ENCODE measurements at places on chromosomes 3 and 15.

DNA sequence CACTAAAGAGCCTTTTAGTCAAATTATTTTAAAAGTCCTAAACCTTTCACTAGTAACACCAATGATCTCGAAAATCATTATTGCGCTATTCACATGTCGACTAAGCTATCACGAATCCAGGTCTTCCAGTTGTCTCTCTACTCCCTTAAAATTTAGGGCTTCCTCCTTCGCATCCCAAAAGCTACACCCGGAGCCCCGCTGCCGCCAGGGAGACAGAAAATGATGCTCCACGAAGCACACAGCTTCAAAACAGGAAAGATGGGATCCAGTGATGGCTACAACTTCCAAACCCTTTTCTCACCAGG, 253 bp downstream of the IFT80 start:
- no peak for DNase-seq

GRCh38 chr3:153293265-153293664, 131.2 kb downstream of the RAP2B start:
- no peak for DNase-seq

DNA sequence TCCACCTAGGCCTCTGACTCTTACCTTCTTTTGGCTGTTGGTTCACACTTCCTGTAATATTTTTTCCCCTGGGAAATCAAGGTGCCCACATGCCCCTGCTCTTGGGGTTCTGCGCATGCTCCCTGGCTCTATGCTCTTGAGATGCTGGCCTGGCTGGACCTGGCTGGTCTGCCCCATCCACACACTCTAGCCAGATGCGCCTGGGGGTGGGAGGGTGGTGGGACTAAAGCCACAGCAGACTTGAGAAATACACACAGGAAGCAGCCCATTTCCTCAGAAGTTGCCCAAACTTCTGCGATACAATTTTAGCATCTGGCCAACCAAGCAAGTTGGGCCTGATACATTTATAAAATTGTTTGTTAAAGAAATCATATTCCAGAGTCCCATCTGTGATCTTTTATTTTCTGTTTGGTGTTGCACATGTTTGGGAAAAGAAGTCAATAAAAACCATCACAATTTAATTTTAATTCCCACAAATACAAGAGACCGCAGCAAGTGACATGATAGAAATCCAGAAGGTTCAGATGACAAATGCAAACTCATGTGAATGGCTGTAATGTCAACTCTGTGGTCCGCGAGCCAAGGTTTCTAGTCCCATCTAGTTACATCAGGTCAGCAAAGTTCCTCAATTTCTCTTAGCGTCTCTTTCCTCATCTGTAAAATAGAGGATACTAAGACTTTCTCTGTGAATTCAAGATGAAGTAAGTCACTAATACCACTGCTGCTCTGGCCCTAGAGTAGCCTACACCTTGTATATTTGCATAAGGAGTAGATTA, 55.9 kb upstream of the MEF2A start:
- DNase-seq = no peak

GRCh38 chr3:81437683-81438082, 323.8 kb downstream of the GBE1 start:
- DNase-seq = no peak

DNA sequence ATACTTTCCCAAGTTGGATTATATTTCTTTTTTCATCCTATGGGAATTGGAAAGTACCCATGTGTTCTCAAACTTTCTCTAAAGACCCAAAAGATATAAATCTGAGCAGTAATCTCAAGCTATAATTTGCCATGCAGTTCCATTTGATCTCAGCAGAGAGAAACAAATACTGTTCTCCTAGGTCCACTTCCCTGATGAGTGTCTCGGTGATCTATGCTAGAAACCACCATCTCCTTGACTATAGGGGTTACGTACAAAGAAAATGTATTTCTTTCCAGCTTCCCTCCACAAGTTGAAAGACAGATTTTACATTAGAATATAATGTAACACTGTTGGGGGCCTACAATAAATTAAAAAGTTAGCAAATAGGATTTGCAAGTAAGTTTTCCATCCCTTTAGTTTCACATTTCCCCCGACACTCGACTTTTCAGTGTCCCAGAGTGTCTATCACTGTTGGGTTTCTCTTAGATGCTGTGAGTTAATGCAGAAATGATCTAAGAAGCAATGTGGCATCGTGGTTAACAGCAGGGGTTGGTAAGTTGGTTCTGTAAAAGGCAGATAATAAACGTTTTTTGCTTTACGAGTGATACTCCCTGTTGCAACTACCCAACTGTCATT, 465.1 kb upstream of the CFAP20DC start:
- no peak for DNase-seq

DNA sequence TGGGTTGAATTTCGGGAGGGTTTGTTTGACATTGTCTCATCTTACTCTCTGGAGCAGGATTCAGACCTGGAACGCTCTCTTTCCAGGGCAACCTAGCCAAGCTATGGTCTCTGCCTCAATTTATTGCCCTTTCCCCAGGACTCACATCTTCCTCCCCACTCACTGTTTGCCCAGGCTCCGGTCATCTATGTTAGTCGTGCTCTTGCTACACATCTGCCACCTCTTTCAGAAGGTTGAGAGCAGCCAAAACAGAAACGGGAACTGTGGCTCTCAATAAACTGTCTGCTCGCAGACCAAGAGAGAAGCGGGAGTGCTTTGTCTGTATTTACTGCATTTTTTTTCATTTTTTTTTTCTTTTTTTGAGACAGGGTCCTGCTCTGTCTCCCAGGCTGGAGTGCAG, 81.6 kb downstream of the ST6GAL1 start:
- DNase-seq = no peak

DNA sequence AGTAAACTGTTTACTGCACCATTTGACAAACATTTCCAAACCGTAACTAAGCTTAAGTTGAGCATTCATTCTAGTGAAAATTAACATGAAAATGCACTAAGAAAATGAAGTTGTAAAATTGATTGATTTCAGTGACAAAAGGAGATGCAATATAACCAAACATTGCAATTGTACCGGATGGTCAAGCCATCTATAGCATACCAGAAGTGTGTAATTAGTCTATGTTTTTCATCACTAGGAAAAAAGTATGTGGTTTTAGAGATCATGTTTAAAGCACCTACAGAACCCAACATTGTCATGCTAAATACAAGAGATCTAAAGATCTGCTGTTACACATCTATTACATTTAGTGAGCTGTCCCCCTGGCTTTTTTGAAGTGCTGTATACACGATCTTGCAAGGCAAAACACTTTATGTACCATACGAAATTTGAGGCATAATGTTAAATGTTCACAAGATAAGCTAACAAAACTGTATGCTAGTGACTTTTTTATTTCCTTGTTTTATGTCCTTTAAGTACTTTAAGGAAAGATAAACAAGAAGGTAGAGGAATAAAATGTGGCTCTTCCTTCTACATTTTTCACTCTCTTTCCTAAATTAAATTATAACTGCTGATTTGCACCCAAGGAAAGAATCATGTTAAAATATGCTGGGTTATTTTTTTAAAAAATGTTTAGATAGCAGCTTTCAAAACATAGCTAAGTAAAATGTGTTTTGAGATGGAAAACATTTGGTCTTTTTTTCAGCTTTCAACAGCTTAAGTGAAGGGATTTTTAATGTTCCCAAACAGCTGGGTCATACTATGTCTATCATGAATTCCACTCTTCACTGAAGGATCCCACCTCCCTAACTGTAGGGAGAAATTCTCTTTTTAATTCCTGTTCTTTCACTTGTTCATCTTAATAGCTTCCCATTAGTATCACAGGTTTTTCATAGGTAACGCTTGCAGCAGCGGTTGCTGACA, 498.0 kb downstream of the MECOM start:
- DNase-seq = no peak

- no peak for DNase-seq
Measured at GRCh38 chr3:157793745-157794144, 290.5 kb upstream of the VEPH1 start.

DNA sequence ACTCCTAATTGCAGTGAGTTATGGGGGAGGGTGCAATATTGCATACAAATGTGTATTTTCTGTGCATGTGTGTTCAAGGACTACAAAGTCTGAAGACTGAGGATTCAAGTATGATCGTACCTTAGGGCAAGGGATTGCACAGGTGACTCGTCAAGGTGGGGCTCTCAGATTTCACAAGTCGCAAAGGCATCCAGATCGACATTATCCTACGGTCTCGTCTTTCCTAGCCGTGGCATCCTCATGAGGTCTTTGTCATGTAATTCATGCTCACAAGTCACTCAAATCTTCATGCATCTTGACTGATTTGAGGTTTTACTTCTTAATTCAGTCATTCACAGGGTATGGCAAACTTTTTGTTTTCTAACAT, 191.4 kb upstream of the HES1 start:
- DNase-seq = no peak

GRCh38 chr15:41416128-41416741, 660 bp upstream of the RTF1 start:
- DNase-seq = no peak

GRCh38 chr15:71914092-71914491, 103.7 kb downstream of the NR2E3 start:
- no peak for DNase-seq

- no peak for DNase-seq
Measured at GRCh38 chr3:186330772-186331460, 31.1 kb downstream of the DGKG start.

DNA sequence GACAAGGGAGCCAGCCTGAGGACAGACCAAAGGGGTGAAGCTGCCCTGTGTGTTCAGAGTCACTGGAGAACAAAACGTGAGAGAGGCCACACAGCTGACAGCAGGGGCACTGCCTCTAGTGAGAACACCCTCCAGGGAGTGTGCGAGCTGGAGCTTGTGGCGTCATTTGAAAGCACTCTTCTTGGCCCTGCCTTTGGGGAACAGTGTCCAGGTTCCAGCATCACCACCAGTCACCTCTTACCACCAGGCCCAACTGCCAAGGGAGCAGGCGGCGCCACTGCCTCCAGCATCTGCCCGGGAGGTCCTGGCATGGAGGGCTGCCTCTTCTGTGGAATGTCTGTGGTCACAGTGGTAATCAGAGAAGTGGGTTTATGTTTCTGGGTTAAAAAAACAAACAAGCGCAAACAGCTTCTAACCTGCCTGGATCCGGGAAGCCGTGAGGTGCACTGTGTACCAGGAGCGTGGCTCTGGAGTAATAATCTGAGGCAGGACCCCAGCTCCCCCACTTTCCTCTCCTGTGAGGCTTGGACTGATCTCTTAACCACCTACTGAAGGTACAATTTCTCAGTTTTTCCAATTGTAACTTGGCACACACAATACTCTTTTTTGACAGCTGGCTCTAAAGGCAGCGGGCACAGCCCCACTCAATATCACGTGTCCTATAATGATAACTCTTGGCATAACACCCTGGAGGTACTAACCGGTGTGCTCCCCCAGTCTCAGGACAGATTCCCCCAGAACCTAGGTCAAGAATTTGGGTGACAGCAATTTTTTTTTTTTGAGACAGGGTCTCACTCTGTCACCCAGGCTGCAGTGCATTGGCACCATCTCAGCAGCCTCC, 32.2 kb upstream of the CDCP1 start:
- DNase-seq = no peak

DNA sequence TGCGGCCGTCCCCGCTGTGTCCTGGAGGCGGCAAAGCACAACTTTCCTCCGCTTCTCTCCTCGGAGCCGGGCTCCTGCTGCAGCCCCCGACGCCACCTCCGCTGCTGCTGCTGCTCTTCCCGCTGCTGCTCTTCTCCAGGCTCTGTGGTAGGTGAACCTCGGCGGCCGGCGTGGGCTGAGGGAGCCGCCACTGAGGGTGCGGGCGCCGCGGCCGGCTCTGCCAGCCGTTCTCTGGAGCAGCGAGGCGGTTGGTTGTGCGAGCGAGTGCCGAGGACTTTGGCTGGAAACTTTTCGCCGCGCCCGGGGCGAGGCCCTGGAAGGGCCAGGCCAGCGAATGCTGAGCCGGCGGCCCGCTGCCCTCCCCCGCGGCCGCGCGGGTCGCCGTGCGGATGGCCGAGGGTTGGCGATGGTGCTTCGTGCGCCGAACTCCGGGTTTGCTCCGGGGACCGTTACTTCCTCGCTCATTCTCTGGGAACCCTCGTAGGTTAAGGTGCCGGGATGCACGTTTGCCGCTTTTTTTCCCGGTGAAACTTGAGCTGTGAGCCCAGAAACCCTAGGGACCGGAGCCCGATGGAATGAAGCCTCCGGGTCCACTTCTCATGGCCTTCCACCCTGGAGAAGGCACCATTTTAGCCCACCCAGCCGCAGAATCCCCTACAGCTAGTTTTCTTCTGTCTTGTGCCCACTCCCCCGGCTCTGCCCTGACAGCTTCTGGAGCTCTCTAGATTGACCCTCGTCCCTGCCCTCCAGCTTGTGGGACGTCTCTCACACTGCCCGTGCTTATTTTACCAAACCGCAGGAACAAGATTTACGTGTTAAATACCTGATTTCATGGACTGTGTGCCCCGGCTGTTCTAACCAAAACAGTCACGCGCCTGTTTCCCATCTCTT, 660 bp downstream of the NECTIN3 start:
- DNase-seq = no peak

- DNase-seq = no peak
Measured at GRCh38 chr15:58501636-58502188, 69.9 kb downstream of the LIPC start.

GRCh38 chr3:155173771-155174170, 93.7 kb downstream of the MME start:
- no peak for DNase-seq

GRCh38 chr15:71252740-71253047, 137.4 kb downstream of the THSD4 start:
- no peak for DNase-seq

DNA sequence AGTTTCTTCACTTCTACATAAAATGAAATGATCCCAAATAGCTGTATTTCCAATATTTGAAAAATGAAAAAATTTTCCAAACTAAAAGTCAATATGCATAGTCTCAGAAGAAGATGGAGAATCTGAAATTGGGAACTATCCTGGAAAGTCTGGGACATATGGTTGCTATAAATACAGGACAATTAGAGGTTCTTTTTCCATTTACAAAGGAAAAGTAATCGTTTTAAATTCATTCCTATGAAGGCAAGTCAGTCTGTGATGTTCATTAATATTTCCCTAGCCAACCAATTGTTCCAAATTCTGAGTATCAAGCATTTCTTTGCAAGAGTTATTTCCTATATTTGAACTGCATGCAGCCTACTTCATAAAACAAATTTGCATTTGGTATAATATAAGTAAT, 102.2 kb downstream of the NEDD4 start:
- no peak for DNase-seq

- peak; percentile 79 for DNase-seq
Measured at GRCh38 chr3:184005941-184006507, 11.7 kb downstream of the ABCC5 start.

DNA sequence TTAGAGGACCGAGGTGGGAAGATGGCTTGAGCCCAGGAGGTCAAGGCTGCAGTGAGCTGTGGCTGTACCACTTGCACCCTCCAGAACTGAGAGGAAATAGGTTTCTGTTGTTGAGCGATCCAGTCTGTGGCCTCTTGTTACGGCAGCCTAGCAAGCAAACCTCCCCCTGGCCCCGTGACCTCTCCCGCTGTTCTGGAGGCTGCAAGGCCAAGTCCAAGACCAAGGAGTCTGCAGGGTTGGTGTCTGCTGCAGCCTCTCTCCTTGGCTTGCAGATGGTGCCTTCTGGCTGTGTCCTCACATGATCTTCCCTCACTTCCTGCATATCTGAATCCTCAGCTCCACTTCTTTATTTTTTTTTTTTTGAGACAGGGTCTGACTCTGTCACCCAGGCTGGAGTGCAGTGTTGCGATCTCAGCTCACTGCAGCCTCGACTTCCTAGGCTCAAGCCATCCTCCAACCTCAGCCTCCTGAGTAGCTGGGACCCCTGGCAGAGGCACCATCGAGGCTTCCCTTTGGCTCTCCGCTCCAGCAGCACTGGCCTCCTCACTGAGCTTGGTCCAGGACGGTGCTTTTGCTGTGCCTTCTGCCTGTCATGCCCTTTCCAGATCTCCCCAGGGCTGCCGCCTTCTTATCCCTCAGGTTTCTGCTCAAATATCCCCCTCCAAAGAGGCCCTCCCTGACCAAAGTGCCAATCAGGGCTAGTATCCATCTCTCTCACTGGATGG, 18.0 kb upstream of the PLXND1 start:
- no peak for DNase-seq
